GM03348 (cell line): ENCODE measurements at places on chromosomes 7 and 10.
A peak's percentile ranks its signal among the peaks of the same experiment; 100 is the strongest.

GRCh38 chr10:129096065-129096984, 370.7 kb upstream of the MGMT start:
- no peak for DNase-seq

DNA sequence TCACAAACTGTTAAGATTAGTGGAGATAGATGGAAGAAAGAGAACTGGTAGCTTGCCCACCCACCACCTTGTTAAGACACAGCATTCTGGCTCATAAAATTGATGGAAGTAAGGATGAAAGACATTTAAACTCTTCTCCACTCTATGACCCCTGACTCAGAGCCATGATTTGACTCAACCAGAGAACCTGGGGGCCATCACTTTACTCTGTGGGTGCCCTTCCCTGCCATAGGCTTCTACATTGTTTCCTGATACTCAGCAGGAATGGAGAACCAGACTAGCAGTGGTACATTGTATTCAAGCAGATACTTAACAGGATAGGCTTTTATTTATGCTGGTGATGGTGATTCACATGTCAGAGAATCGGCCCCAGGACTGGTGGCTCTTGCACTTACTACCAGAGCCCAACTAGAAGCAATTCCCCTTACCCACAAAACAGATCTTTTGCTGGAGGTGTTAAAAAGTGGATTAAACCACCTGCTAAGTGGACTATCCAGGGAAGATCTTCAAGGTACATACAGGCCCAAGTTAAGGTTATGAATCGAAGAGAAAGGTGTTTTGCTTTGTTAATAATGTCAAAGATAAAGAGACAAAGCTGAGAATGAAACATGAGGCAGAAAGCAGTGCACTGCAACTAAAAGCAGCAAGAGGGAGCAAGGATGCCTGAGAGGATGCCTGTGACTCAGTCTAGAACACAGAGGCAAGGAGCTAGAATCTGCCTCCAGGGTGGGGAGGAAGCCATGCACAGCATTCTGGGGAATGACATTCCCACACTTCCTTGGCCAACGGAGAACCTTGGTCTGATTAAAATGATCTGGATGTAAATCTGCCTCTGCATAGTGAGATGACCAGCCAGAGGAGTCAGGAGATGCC, 36.0 kb upstream of the GLI3 start:
- peak; percentile 56 for DNase-seq

DNA sequence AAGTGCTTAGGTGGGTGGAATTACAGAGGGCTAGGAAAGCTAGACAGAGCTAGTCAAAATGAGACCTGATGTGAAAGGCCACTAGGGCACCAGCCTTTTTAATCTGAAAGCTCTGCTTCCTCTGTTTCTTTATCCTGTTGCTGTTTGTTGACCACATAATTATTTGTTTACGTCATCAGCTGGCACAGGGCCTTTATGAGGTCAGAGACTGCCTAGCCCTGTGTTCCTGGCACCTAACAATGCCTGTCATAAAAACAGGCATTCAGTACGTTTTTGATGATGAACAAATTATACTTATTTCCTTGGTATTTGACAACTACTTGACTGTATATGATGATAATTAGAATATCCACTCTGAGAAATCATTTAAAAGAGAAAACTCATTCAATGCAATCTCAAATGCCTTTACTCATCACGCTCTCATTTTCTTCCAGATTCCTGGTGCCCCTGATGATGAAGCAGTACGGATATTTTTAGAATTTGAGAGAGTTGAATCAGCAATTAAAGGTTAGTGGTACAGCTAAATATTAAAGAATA, 26.0 kb downstream of the RBM17 start:
- DNase-seq: peak; percentile 62

DNA sequence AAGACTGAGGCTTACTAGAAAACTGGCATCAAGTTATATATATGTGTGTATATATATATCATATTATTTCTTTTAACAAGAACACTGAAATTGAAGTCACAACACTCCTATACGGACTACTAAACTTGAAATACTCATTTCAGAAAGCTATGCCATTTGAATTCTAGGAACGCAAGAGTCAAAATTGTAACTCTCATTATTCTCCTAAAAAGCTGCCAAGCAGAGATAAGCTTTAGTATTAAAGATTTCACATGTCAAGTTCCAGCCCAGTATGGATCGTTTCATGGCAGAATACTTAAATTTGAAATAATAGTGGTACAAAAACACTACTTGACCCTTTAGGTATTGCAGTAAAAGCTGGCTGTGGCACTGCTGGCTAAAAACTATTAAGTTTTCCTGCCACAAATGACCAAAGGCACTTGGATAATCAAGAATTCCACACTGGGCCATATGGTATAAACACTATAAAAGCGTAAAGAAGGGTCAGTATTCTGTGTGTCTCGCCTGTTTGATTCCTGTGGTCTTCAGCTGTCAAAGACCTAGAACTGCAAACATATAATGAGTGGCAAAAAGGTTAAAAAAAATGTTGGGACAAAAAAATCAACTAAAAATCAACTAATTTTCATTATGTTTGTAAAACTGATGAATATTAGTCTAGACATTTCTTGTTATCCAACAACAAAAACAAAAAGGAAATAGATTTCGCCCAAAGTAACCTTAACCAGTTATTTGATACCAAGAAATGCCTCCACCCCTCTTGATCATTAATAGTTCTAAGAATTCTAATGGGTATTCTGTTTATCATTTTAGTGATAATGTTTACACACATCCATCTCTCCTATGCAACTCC, 2.4 kb downstream of the CCDC71L start:
- no peak for DNase-seq

- no peak for DNase-seq
Observed at GRCh38 chr7:149724661-149725425, 48.5 kb downstream of the ZNF467 start.

DNA sequence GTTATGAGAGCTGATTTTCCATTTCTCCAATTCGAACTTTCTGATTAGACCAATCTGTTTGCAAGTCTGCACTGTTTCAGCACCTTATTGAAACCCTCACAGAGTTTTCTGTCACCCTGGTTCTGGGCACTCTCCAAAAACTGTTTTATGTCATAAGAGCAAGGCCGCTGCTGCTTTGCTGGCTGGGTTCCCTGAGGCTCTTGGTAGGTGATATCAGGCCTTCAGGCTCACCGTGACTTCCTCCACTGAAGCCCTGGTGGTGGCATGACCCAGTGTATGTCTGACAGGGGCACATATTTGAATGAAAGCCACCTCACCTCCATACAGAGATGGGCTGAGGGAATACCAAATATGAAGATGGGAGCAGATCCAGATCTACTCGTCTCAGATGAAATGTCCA, 8.3 kb downstream of the RABGEF1 start:
- DNase-seq: no peak

GRCh38 chr7:140304191-140304799, 94.0 kb downstream of the SLC37A3 start:
- peak; percentile 39 for DNase-seq

- no peak for DNase-seq
Observed at GRCh38 chr7:90269163-90269562, 24.2 kb downstream of the CFAP69 start.

DNA sequence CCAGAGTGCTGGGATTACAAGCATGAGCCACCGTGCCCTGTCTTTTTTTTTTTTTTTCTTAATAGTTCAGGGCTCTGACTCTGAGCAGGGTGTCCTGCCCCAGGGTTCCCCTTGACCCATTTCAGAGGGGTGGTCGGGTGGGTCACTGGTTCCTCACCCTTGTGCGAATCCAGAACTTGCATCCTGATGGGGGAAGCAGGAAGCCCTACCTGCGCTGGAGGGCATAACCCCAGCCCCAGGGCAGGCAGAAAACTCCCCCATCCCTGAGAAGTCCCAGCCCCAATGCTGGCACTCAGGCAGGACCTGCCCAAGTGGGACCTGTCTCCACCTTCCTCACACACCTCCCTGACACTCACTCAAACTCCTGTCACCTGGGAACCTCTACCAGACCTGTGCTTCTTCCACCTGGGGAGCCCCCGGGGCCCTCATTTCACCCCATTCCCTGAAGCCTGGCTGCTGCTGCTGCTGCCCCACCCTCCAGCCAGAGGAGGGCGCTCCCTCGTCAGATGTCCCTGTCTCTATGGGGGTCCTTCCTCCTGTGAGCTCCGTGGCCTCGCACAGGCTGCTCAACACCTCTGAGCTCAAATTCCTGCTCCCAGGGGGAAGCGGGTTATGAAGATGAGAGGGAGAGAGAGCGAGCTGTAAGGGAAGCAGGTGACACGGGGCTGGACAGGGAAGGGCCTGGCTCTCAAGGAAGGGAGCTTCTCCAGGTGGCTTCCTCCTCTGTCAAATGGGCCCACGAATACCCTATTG, 15.1 kb upstream of the ZNF273 start:
- DNase-seq: no peak

GRCh38 chr7:134907639-134908038, 78.7 kb upstream of the AGBL3 start:
- DNase-seq: peak; percentile 53

DNA sequence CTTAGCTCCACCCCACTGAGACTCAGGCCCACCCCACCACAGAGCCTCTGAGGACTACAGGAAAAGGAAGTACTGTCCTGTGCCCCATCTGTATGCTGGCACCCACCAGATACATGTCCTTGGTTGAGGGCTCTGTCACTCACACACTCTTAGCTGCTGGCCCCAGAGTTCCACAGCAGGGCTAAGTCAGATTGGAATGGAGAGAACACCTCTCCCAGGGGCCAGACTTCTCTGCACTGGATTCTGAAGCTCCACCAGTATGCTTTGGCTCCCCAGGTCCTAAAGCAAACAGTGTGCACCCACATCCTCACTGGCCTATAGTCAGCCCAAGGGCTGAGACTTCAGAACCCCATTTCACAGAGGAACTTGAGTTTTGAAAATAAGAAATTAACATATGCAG, 103.2 kb upstream of the PPP2R2D start:
- no peak for DNase-seq

DNA sequence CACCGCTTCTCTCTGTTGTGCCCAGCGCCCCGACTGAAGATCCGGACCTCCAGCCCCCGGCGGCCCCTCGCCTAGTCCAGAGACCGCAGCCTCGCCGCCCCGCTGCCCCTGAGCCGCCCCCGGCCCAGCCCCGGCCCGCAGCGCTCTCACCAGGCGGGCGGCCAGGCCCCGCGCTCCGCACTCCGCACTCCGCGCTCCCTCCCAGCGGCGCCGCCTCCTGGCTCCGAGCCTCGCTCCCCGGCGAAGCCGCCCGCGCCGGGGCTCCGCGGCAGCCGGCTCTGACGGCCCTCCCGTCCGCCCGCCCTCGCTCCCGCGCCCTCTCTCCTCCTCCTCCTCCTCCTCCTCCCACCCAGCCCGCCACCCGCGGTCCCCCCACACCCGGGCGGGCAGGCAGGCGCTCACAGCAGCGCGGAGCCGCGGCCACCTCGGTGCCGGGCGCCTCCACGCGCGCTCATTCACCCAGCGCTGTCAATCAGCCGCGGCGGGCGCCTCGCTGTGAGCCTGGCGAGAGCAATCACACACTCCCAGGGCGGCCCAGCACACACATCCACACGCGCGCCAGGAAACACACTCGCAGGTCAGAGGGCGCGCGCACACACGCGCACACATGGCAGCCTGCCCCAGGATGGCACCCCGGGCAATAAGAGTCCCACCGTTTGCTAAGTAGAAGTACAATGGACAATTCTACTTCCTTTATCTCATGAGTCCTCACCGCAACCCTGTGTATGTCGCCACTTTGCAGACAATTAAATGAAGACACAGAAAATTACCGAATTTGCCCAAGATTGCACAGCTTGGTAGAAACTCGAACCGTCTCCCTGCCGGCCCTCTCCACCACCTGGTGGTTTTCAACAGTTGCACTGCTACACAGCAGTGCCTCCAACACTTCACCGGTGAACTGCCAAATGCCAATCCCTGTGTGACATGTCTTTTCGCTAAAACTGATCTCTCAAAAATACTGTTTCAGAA, at the start of gene PRRT4:
Gene PRRT4 (minus strand): TSS at position 280 of the 969 bp plus-strand sequence.
- peak; percentile 81 for DNase-seq

- DNase-seq: no peak
Observed at GRCh38 chr7:132059141-132059540, 502.7 kb upstream of the PODXL start.

DNA sequence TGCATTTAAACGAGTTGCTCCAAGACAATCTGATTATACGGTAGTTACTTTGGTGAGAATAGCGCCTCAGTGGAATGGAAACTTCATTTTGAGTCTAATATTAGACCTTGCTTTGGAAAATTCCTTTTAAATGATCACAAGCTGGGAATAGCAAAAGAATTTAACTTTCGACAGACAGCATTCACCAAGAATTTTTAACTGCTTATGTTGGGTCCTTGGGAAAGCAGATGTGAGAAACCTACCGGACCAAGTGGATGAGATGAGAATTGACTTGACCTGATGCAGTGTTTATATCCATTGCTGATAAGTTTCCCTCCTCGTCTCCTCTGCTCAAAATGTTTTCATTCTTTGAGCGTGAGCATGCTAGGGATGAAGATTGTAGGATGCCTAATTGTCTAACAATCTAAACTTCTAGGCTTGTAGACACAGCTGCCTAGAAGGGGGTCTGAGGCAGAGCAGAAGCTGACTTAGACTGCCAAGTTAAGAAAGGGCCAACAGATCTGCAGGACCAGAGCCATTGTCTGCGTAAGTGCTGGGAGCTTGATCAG, 126.9 kb downstream of the CNNM2 start:
- peak; percentile 61 for DNase-seq

DNA sequence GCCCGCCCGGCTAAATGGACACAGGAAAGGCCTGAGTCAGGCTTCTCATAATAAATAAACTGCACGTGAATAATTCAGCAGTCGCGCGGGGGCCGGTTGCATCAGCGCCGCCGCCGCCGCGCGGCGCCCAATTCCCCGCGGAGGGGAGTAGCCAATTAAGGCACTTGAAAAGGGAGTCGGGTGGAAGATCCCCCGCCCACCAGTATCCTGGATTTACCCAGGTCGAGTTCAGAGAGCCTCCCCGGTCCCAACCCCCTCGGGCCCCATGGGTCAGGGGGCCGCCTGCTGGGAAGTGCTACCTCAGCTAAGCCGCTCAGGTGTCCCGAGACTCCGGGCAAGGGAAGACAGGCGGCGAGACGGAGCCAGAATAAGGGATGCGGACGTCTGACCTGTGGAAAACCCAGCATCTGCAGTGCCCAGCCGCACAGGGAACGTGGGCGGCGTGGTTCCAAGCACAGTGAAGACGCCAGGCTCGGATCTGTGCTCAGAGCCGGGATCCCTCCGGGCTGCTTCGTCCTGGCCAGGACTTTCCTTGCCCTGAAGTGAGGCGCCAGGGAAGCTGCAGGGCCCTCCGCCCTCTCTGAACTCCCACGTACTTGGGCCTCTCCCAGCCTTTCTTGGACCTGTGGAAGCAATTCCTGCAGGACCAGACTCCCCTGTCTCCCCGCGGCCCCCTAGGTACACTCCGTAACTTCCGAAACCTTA, 7.3 kb upstream of the LBX1 start:
- peak; percentile 47 for DNase-seq
